ENCODE measurements at places on chromosomes 11 and 22.

DNA sequence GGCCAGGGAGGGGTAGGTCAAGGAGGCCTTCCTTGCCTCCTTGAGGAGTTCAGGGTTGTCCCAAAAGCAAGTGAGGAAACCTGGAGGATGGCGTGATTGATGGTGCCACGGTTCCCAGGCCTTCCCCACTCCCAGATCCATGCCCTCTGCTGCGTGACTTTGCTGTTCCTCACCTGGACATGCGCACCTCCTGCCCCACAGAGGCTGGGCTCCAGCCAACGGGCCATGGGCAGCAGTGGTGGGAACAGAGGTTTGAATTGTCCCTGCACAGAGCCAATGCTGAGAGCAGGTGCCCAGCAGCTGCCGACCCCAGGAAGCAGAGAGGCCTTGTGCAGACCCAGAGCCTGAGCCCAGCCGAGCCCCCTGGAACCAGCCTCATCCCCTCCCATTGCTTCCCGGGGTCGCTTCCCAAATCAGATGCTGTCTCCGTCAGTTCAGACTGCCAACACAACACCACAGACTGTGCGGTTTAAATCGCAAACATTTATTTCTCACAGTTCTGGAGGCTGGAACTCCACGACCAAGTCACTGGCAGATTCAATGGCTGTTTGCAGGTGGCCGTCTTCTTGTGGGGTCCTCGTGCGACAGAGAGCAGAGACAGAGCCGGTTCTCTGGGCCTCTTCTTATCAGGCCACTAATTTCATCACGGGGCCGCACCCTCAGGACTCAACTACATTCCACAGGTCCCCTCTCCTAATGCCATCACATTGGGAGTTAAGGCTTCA lies 6.2 kb upstream of the LINC01488 start:
- DNase-seq: no peak

DNA sequence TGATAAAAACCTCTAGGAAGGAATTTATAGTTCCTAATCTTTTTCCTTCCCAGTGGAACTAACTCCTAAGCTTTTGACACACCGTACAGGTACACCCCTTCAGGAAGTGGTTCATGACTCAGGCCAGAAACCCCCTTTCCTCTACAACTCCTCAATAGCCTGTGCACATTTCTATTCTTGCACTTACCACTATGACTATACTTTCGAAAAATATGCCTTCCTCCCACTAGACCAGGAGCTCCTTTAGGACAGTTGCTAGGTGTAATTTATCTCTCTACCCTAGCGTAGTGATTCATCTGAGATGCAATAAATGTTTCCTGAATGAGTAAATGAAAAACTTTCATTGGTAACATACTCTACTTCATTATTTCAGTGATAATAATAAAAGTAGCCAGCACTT lies 14.5 kb downstream of the MAP6 start:
- no peak for DNase-seq

DNA sequence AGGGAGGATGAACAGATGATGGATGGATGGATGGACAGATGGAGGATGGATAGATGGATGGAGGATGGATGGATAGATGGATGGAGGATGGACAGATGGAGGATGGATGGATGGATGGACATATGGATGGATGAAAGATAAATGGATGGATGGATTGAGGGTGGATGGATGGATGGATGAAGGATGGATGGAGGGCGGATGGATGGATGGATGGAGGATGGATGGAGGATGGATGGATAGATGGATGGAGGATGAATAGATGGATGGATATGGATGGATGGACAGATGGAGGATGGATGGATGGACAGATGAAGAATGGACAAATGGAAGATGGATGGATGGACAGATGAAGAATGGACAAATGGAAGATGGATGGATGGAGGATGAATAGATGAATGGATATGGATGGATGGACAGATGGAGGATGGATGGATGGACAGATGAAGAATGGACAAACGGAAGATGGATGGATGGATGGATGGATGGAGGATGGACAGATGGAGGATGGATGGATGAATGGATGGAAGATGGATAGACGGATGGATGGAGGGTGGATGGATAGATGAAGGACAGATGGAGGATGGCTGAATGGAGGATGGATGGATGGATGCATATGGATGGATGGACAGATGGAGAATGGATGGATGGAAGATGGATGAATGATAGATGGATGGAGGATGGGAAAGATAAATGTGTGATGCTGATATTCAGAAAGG lies 7.4 kb downstream of the IFITM10 start:
- DNase-seq: no peak

DNA sequence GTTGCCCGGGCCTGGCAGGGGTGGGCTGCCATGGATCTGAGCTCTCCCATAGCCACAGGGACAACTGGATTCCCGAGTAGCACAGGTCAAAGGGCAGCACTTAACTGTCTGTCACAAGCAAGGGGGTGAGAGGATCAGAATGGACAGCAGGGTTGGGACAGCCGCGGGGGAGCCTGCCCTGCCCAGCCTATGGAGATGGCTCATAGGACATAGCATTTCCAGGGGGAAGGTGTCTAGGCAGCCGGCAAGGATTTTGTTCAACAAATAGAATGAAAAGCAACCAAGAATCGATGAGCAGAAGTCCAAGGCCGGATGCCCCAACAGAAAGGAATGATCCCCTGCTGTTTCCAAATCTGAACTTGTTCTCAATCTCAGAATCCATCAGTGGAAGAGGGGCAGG lies 92.9 kb downstream of the RPS6KA4 start:
- DNase-seq: no peak

- no peak for DNase-seq
Measured at GRCh38 chr22:45672564-45673481, 1.2 kb downstream of the ATXN10 start.

DNA sequence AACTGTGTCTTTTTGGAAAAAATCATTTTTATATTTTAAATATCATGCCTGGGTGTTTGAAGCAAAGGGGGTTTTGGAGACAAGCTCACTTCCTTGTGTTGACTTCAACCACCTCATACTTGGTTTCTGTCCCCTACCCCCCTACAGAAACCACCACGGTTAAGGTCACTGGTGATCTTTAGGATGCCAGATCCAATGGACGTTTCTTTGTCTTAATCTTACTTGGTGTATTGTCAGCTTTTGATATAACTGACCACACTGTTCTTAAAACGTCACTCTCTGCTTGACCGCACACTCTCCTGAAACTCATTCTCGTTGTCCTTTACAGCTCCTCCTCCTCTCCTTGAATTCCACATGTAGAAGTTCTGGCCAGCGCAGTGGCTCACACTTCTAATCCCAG lies 34.8 kb upstream of the SWAP70 start:
- DNase-seq: no peak

DNA sequence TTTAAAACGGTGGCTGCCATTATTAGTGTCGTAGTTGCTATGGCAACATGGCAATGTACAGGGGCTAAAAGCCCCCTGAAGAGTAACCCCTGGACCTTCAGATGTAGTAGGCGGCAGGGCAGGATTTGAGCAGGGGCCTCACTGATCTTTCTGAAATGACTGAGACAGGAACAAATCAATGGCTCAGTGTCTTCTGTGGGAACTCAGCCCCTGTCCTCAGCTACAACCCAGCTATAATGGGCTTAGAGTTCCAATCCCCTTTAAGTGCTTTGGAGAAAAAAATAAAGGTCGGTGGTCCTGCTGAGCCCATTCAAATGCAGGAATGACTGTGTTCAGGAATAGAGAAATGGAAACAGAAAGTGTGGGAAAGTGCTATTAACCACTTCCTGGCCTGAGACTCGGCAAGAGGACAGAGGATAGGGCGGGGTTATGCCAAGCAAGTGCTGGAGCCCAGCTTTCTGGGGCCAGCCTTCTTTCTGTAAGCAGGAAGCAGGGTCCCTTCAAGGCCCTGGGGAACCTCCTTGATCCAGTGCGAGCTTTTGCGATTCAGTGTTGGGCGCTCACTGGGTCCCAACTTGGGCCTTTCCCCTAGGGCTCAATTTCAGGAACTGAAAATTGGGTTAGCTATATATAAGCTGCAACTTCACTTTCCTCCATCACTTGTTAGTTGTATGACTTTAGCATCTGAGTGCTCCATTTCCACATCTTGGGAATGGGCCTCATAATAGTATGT lies 6.1 kb upstream of the CD82 start:
- peak; percentile 69 for DNase-seq

DNA sequence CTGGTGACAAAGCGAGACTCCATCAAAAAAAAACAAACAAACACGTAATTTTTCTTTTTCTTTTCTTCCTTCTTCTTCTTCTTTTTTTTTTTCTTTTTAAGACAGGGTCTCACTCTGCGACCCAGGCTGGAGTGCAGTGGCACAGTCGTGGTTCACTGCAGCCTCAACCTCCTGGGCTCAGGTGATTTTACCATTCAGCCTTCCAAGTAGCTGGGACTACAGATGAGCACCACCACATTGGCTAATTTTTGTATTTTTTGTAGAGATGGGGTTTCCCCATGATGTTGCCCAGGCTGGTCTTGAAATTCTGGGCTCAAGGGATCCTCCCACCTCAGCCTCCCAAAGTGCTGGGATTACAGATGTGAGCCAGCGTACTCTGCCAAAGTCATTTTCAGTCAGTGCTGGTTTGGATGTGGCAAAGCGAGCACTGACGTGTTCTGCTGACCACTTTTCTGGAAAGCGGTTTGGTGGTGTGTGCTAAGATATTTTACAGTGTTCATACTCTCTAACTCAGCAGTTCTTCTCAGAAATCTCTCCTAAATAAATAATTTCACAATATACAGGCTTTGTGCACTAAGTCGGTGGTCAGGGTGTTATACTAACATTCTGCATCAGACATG lies 10.7 kb downstream of the FAM118A start:
- no peak for DNase-seq

- no peak for DNase-seq
Measured at GRCh38 chr22:29331658-29332300, 16.3 kb upstream of the RASL10A start.

All from H4 (cell line).